ENCODE measurements at places on chromosomes 7 and 10. TPM values are rescaled to one million over a fixed set of nuclear protein-coding genes. Genes with fewer than 3 reads are reported as not detected.

Gene CPA4
- total RNA-seq, result not detected

Gene EN2
- total RNA-seq, result not detected

Gene MOGAT3
- 195 TPM for total RNA-seq

Gene TSPAN12
- 101 TPM for total RNA-seq

Gene NKX2-3
- total RNA-seq, result 12.2 TPM

DNA sequence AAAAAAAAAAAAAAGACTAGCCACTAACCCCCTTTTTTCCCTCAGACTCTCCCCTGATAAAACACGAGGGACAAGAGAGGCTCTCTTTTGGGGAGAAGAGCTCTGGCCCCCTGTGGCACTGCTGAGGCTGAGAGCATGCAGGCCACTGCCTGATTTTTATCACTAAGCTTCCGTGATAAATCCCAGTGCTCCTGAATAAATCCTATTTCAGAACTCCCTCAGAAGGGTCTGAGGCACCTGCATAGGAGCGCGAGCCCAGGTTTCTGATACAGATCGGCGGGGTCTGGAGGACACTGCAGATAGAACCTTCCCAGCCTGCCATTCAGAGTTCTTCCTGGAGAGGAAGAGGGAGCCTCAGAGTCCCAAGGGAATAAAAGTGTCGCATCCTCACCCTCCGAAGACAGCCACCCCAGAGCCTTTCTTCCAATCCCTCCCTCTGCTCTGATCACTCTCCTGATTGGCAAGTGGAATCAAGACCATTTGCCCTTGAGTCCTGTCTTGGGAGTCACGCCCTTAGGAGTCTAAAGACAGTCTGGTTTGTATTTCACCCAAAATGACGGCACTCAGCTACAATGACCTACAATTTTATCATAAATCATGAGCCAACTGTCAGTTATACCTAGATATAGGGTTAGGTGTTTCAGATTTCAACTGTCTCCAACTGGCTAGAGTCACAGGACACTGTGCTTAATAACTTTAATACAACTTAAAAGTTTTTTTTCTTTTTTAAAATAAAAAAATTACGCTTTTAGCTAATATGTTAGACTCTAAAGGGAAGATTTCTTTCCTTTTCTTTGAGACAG lies 153.5 kb downstream of the RNF216 start:
- DNase-seq, result peak; percentile 15

DNA sequence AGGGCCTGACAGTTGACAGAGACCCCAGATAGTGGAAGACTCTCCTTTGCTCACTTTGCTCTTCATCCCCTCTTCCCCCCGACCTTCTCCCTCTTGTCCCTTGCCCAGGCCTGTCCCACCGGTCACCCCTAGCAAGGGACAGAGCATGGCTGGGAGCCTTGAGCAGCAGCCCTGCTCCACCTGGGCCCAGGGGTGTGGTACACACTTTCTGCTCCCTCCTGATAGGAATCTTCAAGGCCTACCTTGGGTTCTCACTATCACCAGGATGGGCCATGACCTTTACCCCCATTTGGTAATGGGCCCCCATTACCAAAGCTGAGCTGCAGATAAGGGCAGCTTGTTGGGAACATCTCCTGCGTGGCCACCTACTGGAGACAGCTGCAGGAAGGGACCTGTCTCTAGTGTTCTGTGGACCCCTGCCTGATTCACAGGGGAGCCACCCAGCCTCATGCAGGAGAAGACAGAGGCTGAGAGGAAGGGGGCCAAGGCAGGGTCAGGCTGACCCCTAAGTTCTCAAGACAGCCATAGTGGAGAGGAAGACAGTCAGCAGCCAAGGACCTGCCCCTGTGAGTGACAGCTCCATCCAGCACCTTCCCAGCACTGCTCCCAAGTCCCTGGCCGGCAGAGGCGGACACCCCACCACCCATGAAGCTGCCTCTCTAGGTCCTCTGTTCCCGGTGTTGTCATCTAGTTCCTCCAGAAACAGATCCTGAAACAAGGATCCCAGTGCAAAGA lies 913 bp upstream of the NPC1L1 start:
- DNase-seq, result no peak

- DNase-seq, result no peak
Observed at GRCh38 chr7:65390588-65390987, 16.9 kb downstream of the ZNF92 start.

- DNase-seq, result no peak
Observed at GRCh38 chr10:35339942-35340341, 3.6 kb downstream of the CCNY start.

DNA sequence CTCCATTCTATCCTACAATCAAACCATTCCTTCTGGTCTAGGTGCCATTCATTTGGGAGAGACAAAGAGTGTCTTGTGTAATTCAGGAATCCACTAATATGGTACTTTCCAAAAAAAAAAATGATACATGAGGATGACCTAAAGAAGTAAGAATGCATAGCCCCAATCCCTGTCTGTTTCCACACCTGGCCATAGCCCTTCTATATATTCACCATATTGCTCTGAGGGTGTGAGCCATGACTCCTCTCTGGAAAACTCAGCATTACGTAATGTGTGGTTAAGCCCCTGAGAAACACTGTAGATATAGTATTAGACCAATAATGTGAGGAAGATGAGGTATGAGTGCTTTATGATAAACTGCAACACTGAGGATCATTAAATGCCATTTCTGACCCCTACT lies 592.7 kb downstream of the INHBA start:
- DNase-seq, result no peak

- no peak for DNase-seq
Observed at GRCh38 chr7:4115442-4115841, 566.7 kb upstream of the FOXK1 start.

DNA sequence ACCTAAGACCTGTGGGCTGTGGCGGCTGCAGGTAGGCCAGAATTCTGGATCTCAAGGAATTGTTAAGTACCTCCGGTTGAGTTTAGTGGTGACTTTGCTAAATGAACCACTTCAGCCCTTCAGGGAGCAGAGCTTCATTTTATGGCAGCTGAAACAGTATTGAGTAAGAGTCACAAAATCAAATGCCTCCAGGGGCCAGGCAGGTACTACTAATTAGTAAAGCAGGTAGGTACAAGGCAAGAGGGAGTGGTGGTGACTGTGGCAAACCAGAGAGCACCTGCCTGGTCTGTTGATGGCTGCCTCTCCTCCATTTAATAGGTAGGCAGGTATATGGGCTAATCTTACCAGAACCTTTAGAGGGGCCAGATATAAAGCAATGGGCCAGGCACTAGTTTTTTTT lies 118.8 kb downstream of the EMX2 start:
- DNase-seq, result no peak

- DNase-seq, result peak; percentile 65
Observed at GRCh38 chr7:151727579-151728285, 149.2 kb downstream of the PRKAG2 start.
